ENCODE measurements at places on chromosomes 12 and 14. TPM values are rescaled to one million over a fixed set of nuclear protein-coding genes. Genes with fewer than 3 reads are reported as not detected.

The PRB2 gene
- not detected for total RNA-seq

The NPFF gene
- not detected for total RNA-seq

The TAS2R30 gene
- 0.06 TPM for total RNA-seq

The WDHD1 gene
- total RNA-seq = 13.7 TPM

All from A549 treated with Hydrocortisone at 1 μM for 4 hours (cell line).